Subcutaneous preadipocyte (primary cell): ENCODE measurements at places on chromosomes 5 and 9. TPM values are rescaled to one million over a fixed set of nuclear protein-coding genes. Genes with fewer than 3 reads are reported as not detected.

Gene MGAT1
- total RNA-seq, result 78.3 and 82.9 TPM in 2 replicates

Gene SLC6A3
- total RNA-seq, result under 0.01 TPM in 1 of 2 replicates, not detected in the other

Gene MEIKIN
- total RNA-seq, result not detected in 2 replicates

Gene ACTBL2
- total RNA-seq, result under 0.01 TPM in 1 of 2 replicates, not detected in the other

Gene GEMIN5
- 18.7 and 33.8 TPM in 2 replicates for total RNA-seq

Gene TAF1L
- total RNA-seq, result not detected in 2 replicates

Gene PCDHGA11
- total RNA-seq, result 11.8 and 13.9 TPM in 2 replicates

Gene DROSHA
- 33.8 and 38.7 TPM in 2 replicates for total RNA-seq
